GF-D8 (cell line): ENCODE measurements at places on chromosomes 6 and 20.

GRCh38 chr6:131290955-131291354 lies 155.7 kb downstream of the AKAP7 start:
- no peak for DNase-seq

GRCh38 chr6:148514091-148514845 lies 171.6 kb downstream of the SASH1 start:
- no peak for DNase-seq

DNA sequence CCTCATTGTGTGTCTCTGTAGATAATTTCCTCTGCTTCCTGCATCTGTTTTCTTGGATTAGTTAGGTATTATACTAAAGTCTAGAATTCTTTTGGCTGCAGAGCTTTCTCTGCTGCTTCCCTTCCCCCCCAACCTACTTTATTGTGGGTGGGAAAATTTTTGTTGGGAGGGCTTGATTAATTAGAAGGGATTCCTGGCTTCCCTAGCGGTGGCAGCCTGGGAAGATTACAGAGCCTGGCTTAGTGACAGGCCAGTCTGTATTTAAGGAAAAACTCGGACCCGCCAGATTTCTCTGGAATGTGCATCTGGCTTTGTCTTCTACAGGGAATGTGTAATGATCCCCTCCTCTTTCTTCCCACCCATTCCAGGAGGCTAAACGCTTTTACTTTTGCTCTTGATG lies 31.2 kb downstream of the SLX4IP start:
- DNase-seq, result no peak

DNA sequence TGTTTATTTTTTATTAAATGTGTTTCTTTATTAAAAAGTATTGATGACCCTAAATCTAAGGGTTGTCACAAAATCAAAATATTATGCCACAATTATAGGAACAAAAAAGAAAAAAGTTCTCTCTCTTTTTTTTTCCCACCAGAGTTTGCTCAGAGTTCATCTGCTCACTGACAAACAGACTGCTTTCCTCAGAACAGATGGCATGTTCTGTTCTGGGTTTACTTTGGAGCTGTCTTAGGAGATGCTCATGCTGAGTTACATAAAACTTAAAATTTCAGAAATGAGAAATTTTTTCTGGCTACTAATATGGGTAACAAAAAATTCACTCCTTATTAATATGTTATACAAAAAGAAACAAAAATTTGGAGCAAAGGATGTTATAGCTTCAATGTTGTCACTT lies 30.3 kb downstream of the STK38 start:
- no peak for DNase-seq

DNA sequence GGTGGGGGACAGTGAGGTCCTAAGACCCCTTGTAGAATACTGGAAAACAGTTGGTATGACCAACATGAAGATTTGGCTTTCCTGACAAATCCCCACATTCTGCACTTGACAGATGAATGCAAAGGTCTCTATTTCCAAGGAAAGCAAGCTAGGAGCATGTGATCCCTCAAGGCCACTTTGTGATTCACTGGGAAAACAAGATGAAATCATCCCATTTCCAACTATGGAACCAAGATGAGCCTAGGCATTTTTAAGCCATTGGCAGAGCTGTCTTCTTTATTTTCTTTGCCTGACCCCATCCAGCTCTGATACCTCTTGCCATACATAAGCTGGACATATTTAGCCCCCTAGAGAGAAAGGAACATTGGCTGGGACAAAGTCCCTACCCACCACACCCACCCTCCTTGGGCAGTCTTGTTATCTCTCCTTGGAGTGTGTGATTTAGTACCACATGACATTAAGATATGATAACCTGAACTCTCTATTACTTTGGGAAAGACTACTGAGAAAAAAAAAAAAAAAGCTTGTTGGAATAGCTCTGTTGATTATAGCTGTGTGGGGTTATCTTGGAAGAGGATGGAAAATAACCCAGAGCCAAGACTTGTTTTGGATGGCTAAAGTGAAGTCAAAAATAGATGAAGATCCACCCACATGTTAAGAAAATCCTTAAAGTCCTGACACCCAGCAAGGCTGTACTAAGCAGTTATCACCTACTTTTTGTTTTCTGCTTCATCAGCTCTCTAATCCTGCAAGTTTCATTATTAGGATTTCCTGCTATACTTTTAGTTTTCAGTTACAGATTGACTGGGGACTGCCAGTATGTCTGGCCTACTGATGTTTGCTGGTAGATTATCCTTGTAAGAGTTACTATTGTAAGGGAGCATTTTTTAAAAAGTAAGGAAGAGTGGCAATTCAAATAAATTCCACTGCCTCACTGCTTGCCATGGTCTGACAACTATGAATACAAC lies 90.1 kb upstream of the PREP start:
- no peak for DNase-seq

DNA sequence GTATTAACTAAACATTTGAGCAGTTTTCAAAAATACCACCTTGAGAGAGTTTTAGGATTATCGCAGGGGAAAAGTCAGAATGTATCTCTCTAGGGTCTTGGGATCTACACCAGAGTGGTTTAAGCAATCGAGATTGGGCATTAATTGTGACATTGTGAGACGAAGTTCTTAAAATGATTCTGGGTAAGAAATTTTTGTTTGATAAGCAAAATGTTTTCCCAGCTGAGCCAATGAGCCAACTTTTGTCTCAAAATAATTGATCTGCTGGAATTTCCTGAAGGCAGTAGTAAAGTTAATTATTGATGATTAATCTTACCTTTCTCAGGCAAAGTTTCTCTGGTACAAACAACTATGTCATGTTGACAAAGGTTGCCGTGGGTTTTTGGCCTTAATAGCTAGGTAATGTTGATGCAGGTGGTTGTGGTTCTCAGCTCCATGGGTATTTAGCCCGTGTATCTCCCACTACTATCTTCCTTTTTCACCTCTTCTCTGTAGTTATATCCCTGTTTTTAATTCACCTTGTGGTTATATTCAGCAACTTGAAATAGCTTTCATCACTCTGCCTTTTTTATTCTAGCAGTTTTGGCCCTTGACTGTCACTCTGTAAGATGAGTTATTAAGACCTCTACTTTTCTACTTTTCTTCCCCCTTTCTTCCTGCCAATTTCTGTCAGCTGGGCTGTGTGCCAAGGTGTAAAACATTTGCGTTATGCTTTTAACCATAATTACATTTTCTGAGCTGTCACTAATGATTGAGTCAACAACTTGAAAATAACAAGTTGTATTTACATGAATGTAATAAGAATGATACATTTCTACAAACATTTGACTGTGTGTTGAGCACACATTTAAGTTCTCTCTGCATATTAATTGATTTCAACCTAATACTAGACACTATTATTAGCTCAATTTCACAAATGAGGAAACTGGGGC lies 368.3 kb upstream of the BTBD3 start:
- DNase-seq, result no peak

DNA sequence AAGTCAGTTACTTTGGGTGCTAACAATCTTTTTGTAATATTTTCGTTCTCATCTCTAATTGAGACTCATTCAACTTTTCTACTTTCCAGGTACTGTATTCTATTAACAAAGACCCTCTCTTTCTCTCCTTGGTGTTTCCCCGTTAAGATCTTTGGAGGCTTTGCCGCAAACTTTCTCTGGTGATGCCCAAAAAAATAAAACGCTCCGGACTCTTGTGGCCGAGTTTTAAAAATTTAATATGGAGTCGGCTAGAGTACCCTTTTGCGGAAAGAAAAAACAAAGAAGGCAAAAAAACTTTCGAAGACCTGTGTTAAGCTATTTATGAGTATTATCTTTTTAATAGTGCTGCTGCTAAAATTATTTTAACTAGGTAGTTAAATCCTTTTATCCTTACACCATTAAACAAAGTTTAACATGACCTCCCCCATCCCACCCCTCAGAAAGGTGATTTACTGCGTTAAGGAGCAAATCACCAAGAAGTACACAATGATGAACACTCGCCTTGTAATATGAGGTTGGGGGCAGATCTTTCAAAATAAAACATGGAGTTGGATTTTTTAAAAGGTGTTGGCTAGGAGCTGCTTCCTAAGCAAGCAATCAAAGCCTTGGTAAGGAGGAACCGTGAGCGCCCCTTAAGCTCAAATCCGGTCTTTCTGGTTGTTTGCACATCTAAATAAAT lies 10.0 kb downstream of the SIM1 start:
- DNase-seq, result no peak

DNA sequence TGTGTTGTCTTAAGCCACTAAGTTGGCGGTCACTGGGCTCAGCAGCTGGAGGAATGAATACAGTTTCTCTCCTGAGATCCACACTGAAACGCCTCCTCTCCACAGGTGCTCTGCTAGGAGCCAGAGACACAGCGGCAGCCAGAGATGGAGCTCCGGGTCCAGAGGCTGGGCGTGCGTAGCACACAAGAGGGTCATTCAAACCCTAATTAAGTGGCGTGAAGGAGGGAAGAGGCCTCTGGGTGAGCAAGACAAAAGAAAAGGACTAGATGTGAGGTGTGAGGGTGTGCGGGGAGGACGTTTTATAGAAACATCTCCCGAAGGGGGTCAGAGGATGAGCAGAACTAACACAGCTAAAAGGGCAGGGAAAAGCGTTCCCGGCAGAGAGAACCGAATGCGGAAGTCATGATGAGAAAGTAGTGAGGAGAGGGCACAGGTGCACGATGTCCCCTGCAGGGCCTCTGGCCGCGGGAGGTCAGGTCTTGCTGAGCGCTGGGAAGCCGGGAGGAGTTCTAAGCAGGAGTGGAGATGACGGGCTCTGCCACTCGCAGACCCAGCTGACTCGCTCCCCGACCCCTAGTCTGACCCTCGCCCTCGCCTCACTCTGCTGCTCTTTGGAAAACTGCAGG lies 54.4 kb downstream of the BMP7 start:
- DNase-seq, result no peak

DNA sequence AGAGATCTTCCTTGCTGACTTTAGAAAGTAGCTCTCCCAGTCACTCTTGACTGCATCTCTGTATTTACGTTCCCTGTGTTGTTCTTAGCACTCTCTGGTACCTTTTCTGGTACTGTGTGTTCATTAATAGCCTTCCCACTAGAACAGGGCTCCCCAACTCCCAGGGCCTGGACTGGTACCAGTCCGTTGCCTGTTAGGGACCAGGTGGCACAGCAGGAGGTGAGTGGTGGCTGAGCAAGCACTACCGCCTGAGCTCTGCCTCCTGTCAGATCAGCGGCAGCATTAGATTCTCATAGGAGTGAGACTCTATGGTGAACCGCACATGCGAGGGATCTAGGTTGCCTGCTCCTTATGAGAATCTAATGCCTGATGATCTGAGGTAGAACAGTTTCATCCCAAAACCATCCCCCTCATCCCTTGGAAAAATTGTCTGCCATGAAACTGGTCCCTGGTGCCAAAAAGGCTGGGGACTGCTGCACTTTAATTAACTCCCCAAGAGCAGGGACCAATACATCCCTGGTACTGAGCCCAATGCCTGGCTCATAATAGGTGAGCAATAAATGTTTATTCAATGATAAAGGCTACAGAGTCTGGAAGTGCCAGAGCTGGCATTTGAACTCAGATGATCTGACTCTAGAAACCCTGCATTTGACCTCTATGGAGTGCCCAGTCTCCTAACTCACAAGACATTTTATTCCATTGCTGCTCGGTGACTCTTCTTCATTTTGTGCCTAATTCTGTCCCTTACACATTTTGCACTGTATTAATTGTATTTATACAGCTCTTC lies 11.0 kb downstream of the UTRN start:
- no peak for DNase-seq

DNA sequence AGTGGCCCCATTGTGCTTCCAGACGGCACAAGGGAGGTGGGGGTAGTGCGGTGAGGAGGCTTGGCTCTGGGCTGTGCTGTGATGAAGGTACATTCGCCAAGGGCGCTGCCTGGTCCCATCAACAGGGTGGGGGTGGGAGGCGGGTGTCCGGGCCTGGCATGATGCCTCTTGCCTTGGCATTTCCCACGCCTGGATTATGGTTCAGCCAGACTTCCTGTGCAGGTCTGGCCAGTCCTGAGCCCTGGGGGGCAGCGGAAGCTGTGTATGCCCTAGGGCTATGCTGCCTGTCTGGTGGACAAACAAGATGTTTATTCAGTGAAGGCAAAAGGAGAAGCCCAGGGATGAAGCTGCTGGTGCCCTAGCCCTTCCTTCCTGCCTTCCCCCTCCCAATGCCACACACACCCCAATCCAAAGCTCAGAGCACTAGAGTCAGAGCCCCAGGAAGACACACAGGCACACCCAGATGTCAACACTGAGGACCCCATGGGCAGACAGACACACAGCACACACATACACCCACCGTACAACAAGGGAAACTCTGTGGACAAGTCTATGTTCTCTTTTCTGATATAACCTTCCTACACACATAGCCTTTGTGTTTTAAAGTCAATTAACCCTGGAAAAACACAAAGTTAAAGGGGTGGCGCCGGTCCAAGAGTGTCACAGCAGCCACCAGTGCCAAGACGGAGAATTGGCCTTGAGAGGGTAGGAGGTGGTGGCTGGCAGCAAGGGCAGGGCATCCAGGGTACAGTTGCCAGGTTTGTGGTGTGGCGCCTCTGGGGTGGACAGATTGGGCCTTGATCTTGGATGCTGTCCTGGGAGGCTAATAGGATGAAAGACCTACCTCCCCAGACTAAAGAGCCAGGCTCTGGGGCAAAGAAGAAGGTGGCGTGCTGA lies 54.7 kb upstream of the SAYSD1 start:
- DNase-seq, result no peak

DNA sequence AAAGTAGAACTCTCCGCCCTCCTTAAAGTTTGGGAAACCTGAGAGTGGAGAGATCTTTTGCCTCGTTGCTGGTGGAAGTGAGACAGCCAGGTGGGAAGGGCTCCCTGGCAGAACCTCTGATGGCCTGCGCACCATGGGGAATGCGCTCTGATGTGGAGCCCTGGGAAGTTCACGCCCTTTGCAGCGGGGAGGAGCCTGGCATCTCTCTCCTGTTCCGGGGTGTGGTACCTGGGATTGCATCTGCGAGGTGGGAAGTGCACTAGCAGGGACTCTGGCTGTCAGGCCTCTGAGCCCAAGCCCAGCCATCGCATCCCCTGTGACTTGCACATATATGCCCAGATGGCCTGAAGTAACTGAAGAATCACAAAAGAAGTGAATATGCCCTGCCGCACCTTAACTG lies 159.8 kb downstream of the AKAP7 start:
- DNase-seq, result no peak

DNA sequence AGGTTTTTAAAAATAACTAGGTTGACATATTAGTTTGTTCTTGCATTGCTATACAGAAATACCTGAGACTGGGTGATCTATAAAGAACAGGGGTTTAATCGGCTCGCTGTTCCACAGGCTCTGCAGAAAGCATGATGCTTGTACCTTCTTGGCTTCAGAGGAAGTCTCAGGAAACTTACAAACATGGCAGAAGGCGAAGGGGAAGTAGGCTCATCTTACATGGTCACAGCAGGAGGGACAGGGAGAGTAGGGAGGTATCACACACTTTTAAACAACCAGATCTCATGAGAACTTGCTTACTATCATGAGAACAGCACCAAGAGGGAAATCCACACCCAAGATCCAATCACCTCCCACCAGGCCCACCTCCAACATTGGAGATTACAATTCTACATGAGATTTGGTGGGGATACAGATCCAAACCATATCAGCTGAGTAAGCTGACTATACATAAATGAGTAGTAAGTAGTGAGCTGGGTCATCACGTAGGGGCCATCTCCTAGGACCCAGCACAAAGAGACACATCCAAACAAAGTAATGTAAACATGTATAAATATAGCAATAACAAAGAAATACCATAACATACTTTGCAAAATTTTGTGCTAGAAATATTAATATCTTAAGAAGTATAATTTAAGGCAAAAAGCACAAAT lies 31.4 kb upstream of the SIRPG start:
- no peak for DNase-seq

- DNase-seq, result no peak
Observed at GRCh38 chr6:56407883-56408410, 160.6 kb upstream of the COL21A1 start.

- DNase-seq, result no peak
Observed at GRCh38 chr6:63963769-63964315, 328.2 kb downstream of the PHF3 start.
